Stimulated activated CD8-positive, alpha-beta memory T cell treated with anti-CD3 and anti-CD28 coated beads, Interleukin-15, amount 100 ng/mL, for 24 hours (primary cell): ENCODE measurements at places on chromosomes 7 and 10.

DNA sequence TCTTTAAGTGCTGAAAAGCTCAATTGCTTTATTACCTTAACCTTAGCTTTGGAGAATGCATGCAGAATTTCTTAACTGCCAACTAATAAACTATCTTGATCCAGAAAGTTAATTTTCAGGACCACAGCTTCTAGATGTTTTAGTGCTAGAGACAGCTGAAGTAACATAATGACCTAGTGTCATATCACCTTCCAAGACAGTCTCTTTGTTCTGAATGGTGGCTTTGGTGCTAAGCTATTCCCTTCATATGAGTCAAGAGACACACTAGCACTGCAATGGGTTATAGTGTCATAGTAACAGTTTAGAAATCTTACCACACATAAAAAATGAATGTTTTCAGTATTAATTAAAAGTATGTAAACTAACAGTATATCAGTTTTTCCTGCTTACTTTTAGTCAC lies 115.4 kb upstream of the LRRN3 start:
- no peak for DNase-seq

GRCh38 chr7:98338441-98338840 lies 57.0 kb downstream of the BRI3 start:
- DNase-seq = no peak

GRCh38 chr7:1985936-1986335 lies 246.8 kb downstream of the MAD1L1 start:
- no peak for DNase-seq

- DNase-seq = no peak
These were observed 17.7 kb downstream of the CACNB2 start for GRCh38 chr10:18157881-18158280.

DNA sequence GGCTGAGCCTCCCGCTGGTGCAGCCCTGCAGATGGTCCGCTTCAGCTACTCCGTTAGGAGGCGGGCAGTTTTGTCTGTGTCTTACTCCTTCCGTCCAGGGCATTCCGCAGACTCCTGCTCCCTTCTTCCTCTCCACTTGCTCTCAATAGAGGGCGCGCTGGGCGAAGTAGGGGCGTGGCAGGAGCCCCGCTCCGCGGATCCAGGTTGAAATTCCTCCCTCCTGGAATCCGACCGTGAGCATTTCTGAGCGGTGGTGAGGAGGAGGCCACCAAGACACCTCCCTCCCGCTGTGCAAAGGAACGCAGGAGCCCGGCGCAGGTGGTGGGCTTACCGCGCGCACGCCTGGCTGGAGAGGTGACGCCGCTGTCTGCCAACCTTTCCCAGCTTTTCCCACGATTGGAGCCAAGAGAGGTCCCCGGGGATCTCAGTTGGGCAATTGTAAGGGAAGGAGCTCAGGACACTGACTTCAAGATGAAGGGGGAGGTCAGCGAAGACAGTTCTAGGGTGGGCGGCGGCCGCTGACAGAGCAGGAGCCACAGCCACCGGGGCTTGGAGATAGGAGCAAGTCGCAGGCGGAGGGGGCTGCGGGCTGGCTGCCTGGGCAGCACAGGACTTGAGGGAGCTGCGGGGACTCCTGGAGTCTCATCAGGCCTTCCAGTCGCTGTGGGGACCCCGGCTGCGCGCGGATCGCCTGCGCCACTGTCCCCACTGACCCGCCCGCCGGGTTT lies 1011.3 kb downstream of the XPNPEP1 start:
- DNase-seq = no peak

DNA sequence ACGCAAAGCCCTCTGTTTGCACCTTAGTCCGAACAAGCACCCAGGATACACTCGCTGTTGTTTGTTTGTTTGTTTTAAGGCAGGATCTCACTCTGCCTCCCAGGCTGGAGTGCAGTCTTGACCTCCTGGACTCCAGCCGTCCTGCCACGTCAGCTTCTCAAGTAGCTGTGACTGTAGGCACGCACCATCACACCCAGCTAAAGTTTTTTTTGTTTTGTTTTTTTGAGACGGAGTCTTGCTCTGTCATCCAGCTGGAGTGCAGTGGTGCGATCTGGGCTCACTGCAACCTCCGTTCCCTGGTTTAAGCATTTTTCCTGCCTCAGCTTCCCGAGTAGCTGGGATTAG lies 76.8 kb downstream of the CTBP2 start:
- no peak for DNase-seq

- DNase-seq = no peak
These were observed 5.1 kb upstream of the WNT16 start for GRCh38 chr7:121323515-121324302.

DNA sequence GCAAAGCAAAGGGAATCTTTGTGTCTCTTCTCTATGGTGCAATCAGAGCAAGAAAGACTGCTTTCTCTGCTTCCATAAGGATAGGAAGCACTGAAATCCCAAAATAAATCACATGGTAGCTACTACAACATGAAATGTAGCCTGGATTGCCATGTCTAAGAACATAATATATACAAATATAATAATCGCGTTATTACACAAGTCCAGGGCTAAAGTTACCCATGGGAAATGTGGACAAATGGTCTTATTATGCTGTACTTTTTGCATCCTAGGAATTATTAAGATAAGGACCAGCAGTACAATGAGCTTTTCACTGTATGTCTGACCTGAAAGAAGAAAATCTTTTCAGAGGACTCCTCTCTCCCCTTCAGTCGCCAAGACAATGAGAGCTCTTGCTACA lies 23.5 kb upstream of the PPP3CB start:
- no peak for DNase-seq

- no peak for DNase-seq
These were observed 304.1 kb downstream of the IPMK start for GRCh38 chr10:57963546-57963945.

DNA sequence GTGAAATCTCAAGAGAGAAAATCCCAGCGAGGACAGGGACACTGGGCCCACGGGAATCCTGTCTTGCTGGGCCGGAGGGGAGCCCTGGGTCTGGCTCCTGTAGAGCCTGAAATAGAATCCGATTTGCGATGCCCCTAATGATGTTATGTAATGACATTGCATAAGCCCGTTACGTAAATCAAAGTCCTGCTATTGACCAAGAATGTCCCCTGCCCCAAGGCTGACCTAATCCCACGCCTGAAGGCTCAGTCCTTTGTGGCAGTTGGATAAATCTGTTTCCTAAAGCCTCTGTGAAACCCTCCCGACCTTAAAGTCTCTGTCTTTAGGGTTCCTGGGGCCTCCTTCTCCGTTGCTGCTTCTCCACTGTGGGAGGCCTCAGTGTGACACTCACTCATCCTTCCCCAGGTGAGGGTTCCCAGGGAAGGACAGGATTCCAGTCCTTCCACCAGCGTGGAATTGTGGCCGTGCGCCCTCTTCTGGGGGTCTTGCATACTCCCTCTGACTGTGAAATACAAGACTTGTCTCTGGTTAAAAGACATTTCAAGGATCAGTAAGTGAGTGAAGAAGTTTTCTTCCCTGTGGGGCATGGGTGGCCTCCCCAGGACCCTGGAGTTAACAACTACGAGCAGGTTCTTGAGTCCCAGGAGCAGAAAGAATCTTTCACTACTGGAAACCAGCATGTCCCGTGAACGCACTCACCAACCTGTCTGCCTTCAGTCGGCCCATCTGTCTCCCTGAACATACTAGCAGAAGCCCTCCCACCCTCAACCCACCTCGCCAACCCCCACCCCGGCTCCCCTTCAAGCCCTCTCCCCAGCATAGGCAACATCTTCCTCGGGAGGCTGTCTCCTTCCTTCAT lies 19.8 kb downstream of the ZNF467 start:
- no peak for DNase-seq

GRCh38 chr10:129258283-129258923 lies 208.6 kb upstream of the MGMT start:
- DNase-seq = no peak

DNA sequence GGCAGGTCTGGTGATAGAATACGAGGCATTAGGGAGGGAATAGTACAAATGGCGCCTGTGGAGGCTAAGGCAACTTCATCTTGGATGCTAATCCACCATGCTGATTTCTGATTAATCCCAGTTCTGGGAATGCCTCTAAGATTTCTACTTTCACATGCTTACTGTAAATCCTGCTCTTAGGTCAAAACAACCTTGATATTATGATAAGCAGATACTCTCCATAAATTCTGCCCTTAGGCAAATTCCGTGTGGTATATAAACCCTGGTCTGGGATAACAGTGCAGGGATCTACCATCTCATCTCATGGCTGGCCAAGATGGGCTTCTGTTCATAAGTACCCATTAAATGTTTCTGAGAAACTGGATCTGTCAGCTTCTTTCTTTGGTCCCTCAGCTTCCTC lies 11.4 kb upstream of the NEUROG3 start:
- no peak for DNase-seq

DNA sequence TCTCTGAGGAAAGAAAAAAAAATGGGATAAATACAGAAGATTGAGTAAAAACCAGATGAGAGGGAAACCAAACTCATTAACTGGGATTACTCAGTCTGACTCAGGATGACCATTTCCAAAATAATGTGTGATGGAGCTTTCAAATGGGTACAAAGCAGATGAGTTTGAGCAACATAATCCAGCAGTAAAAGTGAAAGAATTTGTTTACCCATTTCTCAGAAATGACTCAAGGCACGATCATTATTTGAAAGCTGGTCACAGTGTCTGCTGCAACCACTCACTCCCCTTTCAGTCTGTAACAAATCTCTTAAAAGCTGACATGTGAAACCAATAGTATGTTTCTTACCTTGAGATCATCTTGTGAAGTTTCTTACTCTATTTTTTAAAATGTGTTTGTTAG lies 104.7 kb upstream of the KLF14 start:
- no peak for DNase-seq

DNA sequence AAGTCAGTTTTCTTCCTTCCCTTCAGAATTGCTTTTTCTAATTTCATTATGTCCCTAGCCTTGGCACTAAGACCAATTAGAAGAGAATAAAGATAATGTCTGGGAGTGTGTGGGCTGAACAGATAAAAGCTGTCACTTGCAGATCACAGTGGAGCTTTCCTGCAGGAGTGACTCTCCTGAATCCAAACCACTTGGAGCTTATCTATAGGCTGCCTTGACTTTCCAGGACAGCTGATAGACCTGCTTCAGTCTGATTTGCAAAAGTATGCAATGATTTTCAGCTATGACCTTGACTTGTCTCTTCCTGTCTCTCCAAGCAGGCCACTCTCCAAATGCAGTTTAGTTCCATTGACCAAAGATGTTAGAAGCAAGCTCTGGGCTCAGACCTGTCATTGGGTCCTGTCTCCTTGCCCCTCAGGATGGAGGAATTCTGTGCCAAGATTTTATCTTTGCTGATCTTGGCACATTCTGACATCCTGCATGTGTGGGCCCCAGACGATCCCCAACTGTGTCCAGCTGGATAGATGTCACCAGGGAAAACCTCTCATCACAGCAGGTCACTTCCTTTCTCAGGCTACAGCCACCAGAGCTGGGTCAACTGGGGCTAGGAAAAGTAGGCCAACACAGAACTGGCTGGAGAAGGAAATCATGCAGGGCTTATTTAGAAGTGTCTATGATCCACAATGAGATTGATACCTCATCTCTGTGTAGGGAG lies 120.9 kb upstream of the ZNF438 start:
- DNase-seq = no peak

GRCh38 chr7:113392421-113392820 lies 274.1 kb upstream of the SMIM30 start:
- no peak for DNase-seq

- DNase-seq = no peak
These were observed 72.6 kb downstream of the OSBPL3 start for GRCh38 chr7:24907311-24907886.

- no peak for DNase-seq
These were observed 391.9 kb upstream of the NPVF start for GRCh38 chr7:25619963-25620799.

- DNase-seq = no peak
These were observed 181.2 kb upstream of the ITGB1 start for GRCh38 chr10:33139181-33139646.

- no peak for DNase-seq
These were observed 17.2 kb upstream of the CROT start for GRCh38 chr7:87328281-87328680.

DNA sequence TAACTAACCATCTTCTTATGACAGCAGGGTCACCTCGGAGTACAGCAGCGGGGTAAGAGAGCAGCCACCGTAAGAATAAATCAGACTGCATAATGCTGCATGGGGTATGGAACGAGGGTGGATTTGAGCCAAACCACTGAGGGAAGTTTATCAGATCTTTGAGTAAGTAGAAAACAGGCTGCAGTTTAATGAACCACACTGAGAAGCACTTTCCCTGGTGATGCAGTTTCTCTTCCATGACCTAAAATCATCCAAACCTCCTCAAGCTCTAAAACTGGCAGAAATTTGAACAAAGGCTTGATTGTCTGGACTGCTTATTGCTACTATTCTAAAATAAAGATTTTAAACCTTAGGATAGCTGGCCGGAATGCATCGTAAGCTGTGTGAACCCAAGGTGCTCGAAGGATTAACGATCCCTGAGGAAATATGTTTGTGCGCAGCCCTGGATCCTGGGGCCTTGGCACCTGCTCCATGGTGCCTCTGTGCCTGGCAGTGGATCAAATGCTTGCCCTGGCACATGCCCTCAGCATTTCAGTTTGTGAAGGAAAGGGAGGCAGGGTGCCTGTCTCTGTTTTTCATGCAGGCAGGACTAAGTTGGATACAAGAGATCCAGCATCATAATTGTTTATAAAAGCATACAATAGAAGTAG lies 322.7 kb downstream of the LHFPL3 start:
- no peak for DNase-seq

DNA sequence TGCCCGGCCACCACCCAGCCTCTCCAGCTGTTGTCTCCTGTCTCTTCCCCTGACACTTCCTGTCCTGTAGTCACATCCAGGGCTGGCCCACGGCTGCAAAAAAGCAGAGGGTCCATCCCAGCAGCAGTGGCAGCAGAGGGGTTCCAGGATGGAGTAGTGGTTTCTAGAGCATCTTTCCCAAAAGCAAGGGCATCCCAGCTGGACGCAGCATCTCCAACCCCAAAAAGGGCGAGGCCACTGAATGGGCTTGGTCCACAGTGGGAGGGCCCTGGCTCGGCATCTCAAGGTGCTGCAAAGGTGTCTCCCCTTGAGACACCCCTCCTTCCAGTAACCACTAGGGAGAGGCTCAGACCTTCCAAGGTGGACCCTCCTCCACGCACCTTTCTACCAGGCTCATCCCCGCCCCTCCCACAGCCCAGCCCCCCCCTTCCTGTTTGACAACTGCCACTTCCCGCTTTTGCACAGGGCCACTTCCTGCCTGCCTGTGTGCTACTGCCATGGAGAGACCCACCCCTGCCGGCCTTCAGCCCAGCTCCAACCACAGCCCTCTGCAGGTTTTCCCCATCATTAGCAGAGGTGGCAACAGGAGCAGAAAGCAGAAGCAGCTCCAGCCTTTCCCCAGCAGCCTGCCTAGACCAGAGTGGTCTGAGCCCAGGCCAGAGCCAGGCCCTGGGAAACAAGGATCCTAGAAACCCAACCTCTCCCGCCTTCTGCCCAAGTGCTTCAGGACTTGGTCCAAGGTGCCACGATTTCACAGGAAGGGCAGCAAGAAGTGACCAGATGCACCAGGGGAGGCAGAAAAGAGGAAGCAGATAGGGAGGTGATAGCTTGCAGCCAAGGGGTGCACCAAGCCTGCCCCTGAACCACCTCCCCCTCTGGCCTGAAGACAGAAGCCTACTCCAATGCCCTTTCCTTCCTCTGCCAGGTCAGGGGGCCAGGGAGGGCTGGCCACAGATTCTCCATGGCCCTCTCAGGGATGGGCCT lies 8.6 kb downstream of the CAMK2G start:
- no peak for DNase-seq

- no peak for DNase-seq
These were observed 31.6 kb upstream of the PBLD start for GRCh38 chr10:68364101-68364886.
